ENCODE measurements at places on chromosomes 7 and 10.

DNA sequence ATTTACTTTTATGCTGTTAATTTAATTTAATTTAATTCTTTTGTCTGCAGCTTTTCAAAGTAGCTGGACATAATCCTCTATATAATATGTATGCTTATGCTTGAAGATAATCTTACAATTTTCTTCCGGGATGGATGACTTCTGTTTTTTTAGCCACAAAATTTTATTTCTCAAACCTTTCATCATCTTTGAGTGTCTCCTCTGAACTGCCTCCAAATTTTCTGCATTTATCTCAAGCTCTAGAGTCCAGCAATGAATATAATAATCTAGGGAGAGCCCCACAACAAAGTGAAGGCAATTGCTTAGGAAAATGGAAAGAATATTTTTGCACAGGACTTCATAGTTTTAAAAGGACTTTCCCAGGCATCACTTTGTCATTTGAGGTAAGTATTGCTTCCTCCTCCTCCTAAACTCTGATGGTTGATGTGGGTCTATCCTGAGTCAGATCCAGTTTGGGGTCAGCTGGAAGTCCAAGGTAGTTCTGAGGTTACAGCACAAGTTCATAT is 53.7 kb upstream of the FAM3C start:
- no peak for DNase-seq

- no peak for DNase-seq
These were observed 1340.9 kb downstream of the XPNPEP1 start for GRCh38 chr10:108582387-108582786.

DNA sequence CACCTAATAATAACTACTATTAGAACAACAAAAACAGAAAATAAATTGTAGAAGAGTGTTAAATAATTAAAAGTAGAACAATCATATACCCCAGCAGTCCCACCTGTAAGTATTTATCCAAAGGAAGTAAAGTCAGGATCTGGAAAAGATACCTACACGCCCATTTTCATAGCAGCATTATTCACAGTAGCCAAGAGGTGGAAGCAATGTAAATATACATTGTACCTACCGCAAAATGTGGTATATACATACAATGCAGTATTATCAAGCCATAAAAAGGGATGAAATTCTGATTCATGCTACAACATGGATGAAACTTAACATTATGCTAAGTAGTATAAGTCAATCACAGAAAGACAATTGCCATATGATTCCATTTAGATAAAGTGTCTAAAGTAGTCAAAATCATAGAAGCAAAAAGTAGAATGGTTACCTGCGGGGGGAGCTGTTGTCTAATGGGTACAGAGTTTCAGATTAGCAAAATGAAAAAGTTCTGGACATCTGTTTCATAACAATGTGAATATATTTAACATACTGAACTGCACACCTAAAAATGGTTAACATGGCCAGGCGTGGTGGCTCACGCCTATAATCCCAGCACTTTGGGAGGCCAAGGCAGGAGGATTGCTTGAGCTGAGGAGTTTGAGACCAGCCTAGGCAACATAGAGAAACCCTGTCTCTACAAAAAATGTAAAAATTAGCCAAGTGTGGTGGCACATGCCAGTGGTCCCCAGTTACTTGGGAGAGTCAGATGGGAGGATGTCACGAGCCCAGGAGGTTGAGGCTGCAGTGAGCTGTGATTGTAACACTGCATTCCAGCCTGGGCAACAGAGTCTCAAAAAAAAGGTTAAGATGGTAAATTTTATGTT is 6.0 kb upstream of the TMED4 start:
- DNase-seq = peak; percentile 78

GRCh38 chr10:31587691-31588090 is 268.7 kb downstream of the ZEB1 start:
- no peak for DNase-seq

DNA sequence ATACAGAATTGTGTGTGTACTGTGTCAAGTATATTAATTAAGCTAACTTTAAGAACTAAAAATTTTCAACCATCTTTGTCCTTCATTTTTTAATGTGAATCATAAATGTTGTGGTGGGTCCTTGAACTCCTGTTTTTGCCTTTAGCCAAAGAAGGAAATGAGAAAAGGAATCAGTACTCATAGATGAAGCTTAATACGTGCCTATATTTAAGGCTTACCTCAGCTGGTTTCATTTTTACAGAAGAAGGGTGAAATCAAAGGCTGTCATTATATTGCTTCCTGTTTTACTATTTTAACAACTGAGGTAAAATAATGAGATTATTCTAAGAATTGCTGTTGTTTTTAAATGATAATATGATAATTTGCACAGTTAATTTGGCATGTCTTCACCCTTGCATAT is 6.3 kb upstream of the SNX13 start:
- DNase-seq = no peak

GRCh38 chr10:77560471-77560870 is 77.1 kb downstream of the KCNMA1 start:
- no peak for DNase-seq

GRCh38 chr7:4066206-4066605 is 615.9 kb upstream of the FOXK1 start:
- DNase-seq = no peak

- no peak for DNase-seq
These were observed 173.5 kb downstream of the SEMA3E start for GRCh38 chr7:83475420-83475819.

GRCh38 chr10:28281726-28282315 is 21.0 kb downstream of the MPP7 start:
- no peak for DNase-seq

GRCh38 chr10:120392245-120392644 is 64.8 kb upstream of the PLPP4 start:
- DNase-seq = no peak

DNA sequence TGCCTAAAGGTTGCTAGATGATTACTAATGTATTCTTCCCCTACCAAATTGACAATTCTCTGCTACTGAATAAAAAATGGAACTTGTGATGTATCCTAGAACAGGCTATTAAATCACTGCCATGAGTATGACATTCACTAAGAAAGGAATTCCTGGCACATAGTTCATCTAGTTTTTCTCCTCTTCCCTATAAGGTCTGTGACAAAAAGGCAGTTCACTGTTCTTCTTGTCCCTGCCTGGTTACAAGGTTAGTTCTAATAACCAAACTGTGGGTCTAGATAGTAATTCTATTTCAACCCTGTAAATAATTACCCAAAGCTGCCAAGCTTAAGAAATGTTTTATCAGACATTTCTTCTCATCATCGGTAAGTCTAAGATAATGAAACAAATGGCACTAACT is 245.6 kb downstream of the BICC1 start:
- no peak for DNase-seq

- no peak for DNase-seq
These were observed 128.2 kb downstream of the SPAG6 start for GRCh38 chr10:22473459-22473858.

GRCh38 chr7:72503644-72504043 is 91.5 kb upstream of the CALN1 start:
- DNase-seq = no peak

DNA sequence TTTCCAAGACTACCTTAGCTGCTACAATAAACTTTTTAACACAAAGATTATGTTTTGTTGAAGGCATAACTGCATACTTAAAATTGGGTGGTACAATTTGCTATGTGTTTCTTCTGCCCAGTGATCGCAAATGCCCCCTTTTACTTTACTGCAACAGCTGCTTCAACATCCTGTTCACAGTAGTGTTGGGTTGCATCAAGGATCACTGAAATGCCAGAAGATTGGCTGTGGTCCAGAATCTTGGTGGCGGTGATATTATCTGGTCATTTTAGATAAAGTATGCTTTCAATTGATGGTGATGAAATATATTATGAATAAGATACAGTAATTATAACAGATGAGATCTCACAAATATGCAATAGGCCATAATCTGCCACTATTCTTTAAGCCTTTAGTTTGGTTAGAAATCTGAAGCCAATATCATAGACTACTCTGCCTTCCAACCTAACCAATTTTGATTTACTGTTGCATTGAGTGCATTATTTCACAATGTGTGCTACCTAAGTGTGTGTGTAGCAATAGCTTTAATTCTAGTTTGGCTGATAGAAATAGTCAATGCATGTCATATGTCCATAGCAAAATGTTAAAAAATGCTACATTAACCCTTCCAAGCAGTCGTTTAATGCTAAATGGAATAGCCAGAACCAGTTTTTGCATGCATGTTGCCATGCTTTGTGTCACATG is 29.8 kb upstream of the ING3 start:
- DNase-seq = no peak

- no peak for DNase-seq
These were observed 5.1 kb upstream of the MYO1G start for GRCh38 chr7:44983742-44984477.

DNA sequence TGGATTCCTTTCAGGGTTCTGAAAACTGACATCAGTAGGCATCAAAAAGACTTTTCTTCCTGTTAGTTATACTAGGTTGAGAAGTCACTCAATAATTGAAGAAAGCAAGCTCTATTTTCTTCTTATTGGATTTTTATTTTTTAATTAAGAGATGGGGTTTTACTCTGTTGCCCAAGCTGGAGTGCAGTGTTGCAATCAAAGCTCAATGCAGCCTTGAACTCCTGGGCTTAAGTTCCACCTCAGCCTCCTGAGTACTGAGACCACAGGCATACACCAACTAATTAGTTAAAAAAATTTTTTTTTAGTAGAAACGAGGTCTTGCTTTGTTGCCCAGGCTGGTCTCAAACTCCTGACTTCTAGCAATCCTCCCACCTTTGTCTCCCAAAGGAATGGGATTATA is 28.0 kb downstream of the PIP4K2A start:
- no peak for DNase-seq

- no peak for DNase-seq
These were observed 62.7 kb downstream of the MAD1L1 start for GRCh38 chr7:2169923-2170575.

DNA sequence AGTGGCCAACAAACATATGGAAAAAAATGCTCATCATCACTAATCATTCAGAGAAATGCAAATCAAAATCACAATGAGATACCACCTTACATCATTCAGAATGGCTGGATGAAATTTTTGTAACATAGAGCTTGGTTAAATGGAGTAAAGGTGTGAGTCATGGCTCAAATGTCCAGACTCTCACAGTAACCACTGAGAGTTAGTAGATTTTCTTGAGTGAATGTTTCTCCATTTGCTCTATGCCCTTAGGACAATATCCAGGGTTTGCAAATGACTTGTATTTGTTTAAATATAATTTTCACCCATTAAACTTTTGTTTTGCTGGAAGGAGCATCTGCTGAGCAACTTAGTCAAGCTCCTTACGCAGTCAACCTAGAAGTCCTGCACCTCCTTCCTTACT is 967.2 kb downstream of the XPNPEP1 start:
- DNase-seq = no peak

DNA sequence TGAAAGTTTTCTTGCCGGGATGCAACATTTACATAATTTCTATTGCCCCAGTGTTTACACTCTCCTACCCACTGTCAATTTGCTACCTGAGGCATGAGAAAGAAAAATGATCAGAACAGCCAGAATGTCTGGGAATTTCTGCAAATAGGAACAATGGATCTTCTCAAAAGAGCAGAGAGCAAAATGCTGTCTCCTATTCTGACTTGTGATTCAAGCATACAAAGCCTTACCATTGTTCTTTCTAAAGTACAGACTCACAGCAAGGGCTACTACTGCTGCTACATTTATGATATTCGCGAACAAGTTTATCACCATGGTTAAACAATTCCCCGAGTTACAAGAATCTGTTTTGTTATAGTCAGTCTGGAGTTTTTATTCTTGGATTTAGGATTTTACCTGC is 329.9 kb upstream of the CELF2 start:
- DNase-seq = no peak

DNA sequence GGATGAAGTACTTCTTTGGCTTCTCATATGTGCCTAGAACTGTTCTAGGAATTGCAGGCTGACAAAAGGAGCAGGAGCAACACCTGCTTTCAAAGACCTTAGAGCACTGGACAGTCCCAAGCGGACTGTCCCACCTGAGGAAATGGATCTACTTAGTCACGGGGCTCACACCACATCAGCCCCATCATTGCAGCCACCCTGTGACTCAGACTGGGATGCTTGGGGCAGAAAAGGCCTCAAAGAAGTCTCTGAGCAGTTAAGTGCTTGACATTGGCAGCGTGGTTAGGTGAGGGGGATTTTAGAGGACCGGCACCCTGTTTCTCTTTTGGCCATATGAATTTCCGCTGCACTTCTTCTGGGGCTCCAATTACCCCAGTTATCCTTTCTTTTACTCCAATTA is 256.6 kb downstream of the USP6NL start:
- DNase-seq = no peak

- DNase-seq = no peak
These were observed 796 bp downstream of the CDK14 start for GRCh38 chr7:90596671-90597562.

- peak; percentile 30 for DNase-seq
These were observed 6.1 kb downstream of the GSTO2 start for GRCh38 chr10:104274762-104275721.

DNA sequence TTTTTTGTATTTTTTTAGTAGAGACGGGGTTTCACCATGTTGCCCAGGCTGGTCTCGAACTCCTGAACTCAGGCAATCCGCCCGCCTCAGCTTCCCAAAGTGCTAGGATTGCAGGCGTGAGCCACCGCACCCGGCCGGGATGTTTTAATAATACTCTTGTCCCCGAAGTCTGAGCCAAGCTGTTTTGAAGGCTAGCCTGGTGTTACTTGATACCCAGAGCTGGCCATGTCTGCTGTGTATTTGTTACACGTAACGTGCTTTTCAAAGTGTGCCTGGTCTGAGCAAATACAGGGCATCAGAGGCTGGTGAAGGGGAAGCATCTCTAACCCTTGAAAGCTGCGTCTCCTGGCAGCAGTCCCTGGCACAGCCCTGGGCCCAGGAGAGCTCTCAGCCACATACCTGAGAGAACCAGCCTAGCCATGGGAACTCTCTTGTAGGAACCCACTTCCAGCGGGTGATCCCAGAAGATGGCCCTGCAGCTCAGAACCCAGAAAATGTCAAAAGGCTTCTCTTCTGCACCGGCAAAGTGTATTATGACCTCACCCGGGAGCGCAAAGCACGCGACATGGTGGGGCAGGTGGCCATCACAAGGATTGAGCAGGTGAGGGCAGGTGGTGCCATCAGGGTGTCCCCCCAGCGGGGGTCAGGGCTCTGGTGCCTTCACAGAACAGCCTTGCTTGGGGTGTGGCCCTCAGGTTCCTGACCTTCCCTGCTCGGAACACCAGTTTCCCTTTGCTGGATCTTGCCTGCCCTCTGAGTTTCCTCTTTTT is 41.7 kb upstream of the ZMIZ2 start:
- DNase-seq = no peak

GRCh38 chr10:15738270-15738925 is 18.7 kb upstream of the ITGA8 start:
- DNase-seq = no peak

- DNase-seq = no peak
These were observed 18.8 kb upstream of the ZNF273 start for GRCh38 chr7:64884085-64884912.

Data from CD4-positive, alpha-beta T cell treated with Interleukin-15 for 4 hours (primary cell).